ENCODE measurements at places on chromosomes 1 and 21. TPM values are rescaled to one million over a fixed set of nuclear protein-coding genes. Genes with fewer than 3 reads are reported as not detected.

DNA sequence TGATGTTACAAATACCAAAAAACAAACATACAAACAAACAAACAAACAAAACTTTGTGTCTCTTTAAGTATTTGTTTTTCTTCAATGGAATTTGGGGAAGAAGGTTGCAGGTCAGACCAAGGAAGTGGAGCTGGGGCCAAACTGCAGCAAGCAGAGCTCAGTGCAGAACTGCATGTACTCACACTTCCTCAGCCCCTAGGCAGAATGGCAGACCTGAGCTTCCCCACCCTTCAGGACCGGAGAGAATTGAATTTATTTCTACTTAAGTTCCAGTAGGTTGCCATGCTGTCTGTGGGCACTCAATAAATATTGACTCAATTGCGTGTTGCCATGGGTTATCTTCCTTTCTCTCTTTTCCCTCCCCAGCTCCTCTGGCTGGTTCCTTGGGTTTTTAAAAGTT, 173.6 kb downstream of the PTGER3 start:
- no peak overlapping the region for H3K27ac ChIP-seq
- H3K4me3 ChIP-seq, result no peak overlapping the region
- DNase-seq, result no peak
- no peaks in the 10 kb centered on the region for H3K36me3 ChIP-seq

GRCh38 chr1:155000411-155000725, 2.2 kb upstream of the ZBTB7B start:
- H3K4me3 ChIP-seq, result peak overlapping the region; percentile 94
- no peak overlapping the region for H3K27ac ChIP-seq
- no peaks in the 10 kb centered on the region for H3K27me3 ChIP-seq
- no peaks in the 10 kb centered on the region for H3K36me3 ChIP-seq

DNA sequence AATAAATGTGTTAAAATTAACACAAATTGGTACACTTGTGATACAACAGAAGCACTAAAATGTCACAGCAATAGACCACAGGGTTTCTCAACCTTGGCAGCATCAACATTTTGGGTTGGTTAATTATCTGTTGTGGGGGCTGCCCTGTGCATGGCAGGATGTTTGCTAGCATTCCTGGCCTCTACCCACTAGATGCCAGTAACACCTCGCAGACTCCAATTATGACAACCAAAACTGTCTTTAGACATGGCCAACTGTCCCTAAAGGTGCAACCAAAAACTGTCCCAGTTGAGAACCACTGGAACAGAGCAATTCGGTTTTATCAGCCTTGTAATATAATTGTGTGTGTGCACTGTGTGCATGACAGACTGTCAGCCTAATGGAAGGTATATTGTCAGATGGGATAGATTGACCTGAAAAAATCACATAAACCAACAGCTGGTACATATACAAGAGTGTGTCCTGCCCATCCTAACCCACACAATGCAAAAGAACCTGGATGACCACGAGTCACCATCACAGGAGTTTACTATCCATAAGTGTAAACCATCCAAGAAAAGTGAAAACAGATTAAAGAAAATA, 13.5 kb upstream of the ERG start:
- no peak overlapping the region for H3K4me3 ChIP-seq
- H3K36me3 ChIP-seq, result no peaks in the 10 kb centered on the region
- no peaks in the 10 kb centered on the region for H3K27me3 ChIP-seq
- DNase-seq, result no peak
- H3K4me1 ChIP-seq, result peaks cover 7% of the 10 kb centered on the region

DNA sequence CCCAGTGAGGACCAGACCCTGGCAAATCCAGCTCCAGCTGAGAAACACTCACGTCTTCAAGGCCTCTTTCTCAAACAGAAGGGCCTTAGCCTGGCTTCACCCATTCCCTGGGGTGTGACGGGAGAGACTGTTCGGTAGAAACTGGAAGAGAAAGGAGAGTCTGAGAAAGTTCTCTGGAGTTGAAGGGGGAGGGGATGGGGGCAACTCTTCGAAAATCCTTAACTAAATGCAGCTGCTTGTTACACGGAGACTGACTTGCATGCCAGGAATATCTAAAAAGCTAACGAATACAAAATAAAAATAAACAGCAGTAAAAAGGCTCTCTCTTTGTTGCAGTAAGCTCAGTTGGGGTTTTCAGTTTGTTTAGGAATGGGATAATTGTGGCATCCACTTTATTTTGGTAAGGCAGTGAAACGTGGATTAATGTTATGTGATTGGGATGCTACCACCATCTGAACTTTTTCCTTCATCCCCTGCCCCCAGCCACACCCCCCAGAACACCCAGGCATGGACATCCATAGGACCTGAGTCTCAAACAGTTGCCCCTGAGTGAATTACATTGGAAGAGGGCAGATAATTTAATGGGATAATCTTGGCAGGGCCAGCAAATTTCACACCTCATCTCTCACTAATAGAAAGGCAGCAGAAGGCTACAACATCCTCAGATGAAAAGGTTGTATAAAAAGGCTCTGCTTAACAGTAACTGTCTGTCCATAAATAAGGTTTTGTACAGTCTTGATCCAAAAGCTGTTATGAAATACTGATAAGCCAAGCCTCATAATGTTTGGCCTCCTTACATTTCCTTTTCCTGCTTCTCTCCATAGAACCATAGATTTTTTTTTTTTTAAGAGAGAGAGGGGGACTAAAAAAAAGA, 5.8 kb downstream of the ROR1 start:
- H3K27me3 ChIP-seq, result peaks cover 6% of the 10 kb centered on the region
- peaks cover 8% of the 10 kb centered on the region for H3K4me1 ChIP-seq
- no peak overlapping the region for H3K27ac ChIP-seq
- H3K36me3 ChIP-seq, result no peaks in the 10 kb centered on the region
- no peak overlapping the region for H3K4me3 ChIP-seq
- no peak for DNase-seq

DNA sequence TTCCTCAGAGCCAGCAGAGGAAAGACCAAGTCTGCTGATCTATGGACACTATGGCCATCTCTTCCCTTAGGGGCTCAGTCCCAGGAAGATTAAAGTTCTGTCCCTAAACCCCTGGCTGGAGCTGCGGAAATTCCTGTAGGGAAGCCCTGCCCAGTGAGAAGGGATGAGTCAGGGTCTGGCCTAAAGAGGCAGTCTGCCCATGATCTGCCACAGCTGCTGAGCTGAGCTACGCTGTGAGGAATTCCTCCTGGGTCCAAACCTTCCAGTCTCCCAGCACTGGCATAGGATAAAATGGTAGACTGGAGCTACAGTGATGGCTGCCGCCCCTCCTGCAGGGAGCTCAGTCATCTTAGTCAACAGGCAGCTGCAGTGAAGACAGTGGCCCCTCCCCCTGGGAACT, 213.7 kb downstream of the BRINP2 start:
- no peaks in the 10 kb centered on the region for H3K27me3 ChIP-seq
- H3K4me3 ChIP-seq, result no peak overlapping the region
- H3K36me3 ChIP-seq, result no peaks in the 10 kb centered on the region
- DNase-seq, result no peak
- H3K4me1 ChIP-seq, result no peaks in the 10 kb centered on the region

DNA sequence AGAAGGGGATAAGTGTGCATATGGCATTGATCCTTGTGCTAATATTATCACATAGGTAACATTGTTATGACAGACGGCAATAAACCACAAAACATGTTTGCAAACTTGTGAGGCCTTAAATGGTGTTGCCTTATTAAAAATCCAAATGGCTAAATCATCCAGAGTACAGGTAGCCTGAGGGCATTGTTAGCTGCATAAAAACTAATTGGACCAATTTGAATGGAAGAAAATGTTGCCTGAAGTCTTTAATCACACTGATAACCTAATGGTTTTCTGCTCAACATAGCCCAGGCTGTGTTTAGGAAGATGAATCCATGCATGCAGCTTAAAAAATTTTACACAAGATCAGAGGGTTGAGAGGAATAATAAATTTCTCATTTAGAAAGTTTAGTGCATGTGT, 19.4 kb upstream of the LRRC53 start:
- H3K4me3 ChIP-seq, result no peak overlapping the region
- no peaks in the 10 kb centered on the region for H3K36me3 ChIP-seq
- no peak for DNase-seq
- no peak overlapping the region for H3K27ac ChIP-seq
- no peaks in the 10 kb centered on the region for H3K27me3 ChIP-seq

GRCh38 chr1:97824200-97824599, 96.6 kb downstream of the DPYD start:
- DNase-seq, result no peak
- H3K27ac ChIP-seq, result no peak overlapping the region
- no peaks in the 10 kb centered on the region for H3K27me3 ChIP-seq
- H3K4me3 ChIP-seq, result no peak overlapping the region
- H3K36me3 ChIP-seq, result no peaks in the 10 kb centered on the region
- H3K4me1 ChIP-seq, result no peaks in the 10 kb centered on the region

The FCRLA gene
- total RNA-seq, result not detected

The S100A16 gene
- total RNA-seq, result 701 TPM

The AADACL4 gene
- not detected for total RNA-seq

The SERTAD4 gene
- 11.9 TPM for total RNA-seq

The S100A4 gene
- total RNA-seq, result not detected

The LYPD8 gene
- total RNA-seq, result not detected

Data from endothelial cell of umbilical vein (primary cell).